ENCODE measurements at places on chromosomes 12 and 14. TPM values are rescaled to one million over a fixed set of nuclear protein-coding genes. Genes with fewer than 3 reads are reported as not detected.

The FOXN4 gene
- total RNA-seq: not detected

- DNase-seq: no peak
Observed at GRCh38 chr12:9741726-9742125, 8.8 kb upstream of the CLECL1 start.

DNA sequence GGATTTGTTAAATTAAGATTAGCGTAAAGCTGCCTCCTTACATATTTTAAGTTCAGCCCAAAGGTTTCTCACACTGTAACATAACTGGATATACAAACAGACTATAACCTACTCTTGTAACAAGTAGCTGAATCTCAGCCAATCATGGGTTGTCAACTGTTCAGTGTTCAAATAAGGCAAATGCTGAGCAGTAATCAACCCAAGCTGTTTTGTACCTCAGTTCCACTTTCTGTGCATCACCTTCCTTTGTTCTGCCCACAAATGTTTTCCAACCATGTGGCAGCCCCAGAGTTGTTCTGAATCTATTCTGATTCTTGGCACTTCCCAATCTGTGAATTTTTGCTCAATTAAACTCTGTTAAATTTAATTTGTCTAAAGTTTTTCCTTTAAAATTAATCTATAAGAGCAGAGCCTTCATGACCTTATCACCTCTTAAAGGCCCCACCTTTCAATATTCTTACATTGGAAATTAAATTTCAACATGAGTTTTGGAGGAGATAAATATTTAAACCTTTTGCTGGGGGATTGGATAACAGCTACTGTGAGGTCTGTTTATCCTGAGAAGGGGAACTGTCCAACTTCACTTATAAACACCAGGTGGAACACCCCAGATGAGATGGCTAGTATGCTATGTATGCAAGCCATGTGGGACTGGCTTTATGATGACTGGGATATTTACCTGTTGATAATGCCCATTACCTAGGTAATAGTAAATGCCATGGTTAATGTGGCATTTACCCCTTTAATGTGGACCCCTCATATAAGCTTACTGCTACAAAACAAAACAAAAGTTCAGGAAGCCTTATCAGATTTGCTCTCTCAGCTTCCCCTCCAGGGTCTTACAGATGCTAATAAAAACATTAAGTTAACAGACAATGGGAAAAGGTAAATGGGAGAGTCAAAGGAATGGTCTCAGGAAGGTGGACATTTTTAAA is 42.2 kb upstream of the ARID2 start:
- no peak for DNase-seq

The KRT73 gene
- not detected for total RNA-seq

The FITM1 gene
- total RNA-seq: not detected

GRCh38 chr12:1716215-1716862 is 25.5 kb downstream of the ADIPOR2 start:
- no peak for DNase-seq
